ENCODE measurements at places on chromosomes 6 and 20.

DNA sequence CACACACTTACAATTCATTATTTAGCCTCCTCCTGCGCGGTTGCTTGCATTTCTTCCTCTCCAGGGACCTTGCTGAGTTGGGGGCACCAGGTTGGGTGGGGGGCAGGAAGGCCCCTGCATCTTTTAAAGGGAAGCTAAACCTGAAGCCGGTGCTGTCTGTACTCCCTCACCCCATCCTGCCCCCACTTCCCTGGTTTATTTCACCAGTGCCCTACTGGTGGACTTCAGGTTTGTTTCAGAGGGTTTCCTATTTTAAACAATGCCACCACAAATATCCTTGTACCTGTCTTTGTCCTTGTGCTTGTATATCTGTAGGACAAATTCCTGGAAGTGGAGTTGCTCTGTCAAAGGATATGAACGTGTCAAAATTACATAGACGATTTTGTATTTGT is 21.0 kb downstream of the PTK7 start:
- no peak for DNase-seq

- DNase-seq: peak; percentile 96
These were observed 114.3 kb downstream of the DST start for GRCh38 chr6:56528412-56528841.

GRCh38 chr6:7821426-7821825 is 89.2 kb downstream of the TXNDC5 start:
- DNase-seq: no peak

GRCh38 chr6:152380351-152380767 is 256.8 kb downstream of the SYNE1 start:
- peak; percentile 43 for DNase-seq

DNA sequence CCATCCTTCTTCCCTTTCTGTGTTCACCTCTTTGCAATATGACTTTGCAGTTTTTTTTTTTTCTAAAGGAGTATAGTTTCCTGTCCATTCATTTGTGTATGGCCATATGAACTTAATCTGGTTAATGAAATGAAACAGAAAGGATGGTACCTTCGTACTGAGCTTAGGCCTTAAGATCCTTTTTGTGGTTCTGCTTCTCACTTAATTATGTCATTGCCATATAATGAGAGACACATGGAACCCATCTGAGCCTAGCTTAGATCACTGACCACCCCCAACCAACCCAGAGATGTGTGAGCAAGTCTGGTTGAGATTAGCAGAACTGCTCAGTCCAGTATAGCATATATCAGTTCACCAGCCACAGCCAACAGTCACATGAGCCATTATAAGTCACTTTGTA is 1179.6 kb downstream of the HACE1 start:
- no peak for DNase-seq

DNA sequence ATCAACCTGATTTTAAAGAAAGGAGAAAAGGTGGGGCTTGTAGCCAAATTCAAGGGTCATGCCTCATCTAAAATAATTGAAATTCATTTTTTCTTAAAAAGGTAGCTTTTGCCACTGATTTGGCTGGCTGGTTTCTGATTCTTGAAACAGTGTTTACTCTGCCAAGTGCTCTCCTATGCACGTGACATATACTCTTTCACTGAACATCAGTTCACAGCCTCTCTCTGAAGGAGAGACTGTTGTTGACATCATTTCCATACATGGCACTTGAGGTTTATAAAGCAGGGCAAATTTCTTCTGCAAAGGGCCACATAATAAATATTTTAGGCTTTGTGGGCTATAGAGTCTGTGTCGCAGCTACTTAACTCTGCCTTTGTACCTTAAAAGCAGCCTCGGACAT is 40.4 kb upstream of the DOK5 start:
- no peak for DNase-seq

DNA sequence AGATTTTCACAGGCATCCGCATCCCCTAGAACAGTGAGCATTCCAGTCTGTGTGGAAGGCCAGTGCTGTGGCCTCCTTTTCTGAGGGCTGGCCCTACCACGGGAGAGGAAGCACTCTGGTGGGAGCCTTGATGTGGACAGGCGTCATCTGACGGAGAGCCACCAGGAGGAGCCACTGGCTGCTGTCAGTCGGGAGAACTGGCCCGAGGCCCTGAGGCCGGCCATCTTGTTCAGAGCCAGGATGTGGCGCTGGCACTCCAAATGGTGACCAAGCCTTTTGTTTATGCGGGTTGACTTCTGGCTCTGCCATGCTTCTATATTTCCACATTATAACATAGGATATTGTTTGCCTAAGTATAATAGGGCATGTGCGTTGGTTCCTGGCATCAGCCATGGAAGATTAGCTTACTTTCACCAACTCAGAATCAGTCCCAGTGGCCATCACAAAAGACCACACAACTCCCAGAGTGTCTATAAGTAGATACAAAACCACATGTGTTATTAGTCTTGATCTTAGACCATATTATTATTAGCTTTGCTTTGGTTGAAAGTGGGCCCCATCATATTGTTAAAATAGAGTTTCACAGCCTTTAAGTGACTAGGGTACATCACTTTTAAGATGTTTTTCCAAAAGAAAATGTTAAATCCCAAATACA is 273.9 kb upstream of the TAB2 start:
- no peak for DNase-seq

DNA sequence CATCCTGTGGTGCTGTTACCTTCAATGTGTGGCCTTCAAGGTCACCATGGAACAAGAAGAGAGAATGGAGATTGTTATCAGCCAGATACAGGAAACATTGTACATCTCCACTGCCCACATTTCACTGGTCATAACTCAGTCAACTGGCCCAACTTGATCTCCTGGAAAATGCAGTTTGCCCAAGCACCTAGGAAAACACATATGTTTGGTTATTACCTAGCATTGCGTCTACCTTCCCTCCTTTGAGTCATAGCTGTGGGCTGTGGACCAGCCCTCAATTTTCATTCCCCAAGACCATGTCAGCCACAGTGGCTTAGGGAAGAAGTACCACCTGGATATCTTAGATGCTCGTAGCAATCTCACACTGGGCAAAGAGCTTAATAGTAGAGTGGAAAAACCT is 513.4 kb downstream of the KIF16B start:
- DNase-seq: no peak

GRCh38 chr6:141988954-141989705 is 143.6 kb upstream of the GJE1 start:
- DNase-seq: peak; percentile 58

DNA sequence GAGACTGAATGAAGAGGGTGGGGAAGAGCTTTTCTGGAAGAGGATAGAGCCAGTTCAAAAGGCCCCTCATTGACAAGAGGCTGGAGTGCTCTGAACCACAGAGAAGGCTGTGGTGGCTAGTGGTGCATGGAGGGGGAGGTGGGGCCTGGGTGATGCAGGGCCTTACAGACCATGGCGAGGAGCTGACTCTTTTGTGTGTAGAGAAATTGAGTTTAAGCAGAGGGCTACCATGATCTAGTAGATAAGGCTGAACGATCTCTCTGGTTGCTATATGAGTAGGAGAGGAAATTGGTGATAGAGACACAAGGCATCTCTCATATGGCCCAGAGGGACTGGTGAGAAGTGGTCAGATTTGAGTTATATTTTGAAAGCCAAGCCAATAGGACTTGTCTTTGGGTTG is 137.6 kb downstream of the UST start:
- no peak for DNase-seq

GRCh38 chr6:112330071-112330878 is 16.9 kb upstream of the RFPL4B start:
- peak; percentile 56 for DNase-seq

DNA sequence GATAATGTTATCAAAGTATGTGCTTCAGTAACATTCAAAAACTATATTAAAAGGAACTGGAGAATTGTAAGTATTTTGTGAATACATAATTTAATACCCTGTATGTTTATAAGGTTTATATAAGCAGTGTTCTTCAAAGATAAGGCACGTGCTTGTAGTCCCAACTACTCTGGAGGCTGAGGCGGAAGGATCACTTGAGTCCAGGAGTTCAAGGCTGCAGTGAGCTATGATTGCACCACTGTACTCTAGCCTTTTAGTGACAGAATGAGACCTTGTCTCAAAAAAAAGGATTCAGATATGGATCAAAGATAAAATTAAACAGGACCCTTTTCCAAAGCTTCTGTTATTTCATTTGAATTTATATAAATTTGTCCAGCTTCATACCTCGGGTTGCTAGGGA is 17.2 kb downstream of the CSE1L start:
- DNase-seq: no peak

- DNase-seq: no peak
These were observed 21.3 kb downstream of the TRMT6 start for GRCh38 chr20:5928836-5929715.

DNA sequence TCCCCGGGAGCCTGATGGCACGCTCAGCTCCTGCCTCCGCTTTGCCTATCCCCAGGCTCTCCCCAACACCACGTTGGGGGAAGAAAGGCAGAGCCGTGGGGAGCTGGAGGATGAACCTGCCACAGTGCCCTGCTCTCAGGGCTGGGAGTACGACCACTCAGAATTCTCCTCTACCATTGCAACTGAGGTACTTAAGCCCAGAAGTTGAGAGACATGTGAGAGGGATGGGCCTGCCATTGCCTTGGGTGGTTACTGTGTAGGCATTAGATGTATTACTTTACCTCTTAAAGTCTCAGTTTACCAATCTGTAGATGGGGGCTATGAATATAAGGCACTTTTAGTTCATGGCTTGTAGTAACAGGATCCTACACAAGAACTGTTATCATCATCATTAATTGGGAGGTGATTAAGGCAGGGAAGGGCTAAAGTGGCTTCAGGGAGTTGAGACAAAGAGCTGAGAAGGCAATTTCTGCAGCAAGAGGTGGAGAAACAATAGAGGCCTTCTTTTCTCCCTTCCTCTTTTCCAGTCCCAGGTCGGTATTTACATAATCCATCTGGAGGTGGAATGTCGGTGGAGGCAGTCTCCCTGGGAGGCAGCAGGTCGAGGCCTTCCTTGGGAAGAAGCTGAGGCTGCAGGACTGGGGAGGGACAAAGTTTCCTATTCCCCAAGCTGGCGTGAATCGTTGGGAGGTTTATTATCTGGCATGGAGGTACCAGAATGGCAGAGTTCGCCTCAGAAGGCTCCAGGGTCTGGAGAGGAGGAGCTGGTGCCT is 691 bp downstream of the SLC22A7 start:
- no peak for DNase-seq

DNA sequence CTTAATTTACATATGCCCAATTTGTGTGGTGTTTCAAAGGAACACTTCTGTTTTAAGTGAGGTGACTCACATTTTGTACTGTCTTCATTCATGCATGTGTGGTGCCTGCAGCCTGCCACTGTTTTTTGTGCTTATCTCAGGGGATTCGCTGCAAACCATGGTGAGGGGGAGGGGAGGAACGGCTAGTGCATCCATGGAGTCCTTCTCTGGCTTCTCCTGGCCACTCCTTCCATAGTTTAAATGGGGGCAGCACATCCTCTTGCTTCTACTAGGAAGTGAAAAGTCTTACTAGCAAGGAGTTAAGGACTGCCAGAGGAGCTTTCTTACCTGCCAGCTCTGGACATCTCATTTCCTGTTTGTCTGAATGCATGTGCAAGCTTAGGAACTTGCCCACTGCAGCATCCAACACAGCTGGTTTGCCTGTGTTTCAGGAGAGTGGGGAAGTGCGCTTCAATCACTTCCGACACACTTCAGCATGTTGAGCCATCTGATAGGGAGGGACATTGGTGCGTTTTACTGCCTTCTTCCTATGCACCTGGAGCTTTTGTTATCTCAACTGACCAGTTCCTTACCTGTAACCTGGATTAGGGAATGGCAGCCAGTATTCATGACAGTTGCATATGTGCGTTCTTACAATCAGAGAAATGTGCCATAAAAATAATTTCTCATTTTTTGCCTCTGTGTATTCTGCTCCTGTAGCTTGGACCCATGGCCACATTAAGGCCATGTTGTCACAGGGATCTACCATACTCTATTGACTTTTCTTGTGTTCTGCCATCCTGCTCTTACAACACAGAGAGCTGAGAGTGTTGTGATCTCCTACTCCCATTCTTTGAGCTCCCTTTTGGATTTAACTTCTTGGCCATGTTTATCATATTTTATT is 211.3 kb downstream of the ARID1B start:
- DNase-seq: no peak

- no peak for DNase-seq
These were observed 1075.6 kb upstream of the GJE1 start for GRCh38 chr6:141056945-141057625.

GRCh38 chr6:25882051-25882496 is 8.0 kb upstream of the SLC17A3 start:
- no peak for DNase-seq

GRCh38 chr6:140857739-140858380 is 1274.9 kb upstream of the GJE1 start:
- DNase-seq: no peak

- no peak for DNase-seq
These were observed 22.7 kb upstream of the TMEM181 start for GRCh38 chr6:158536891-158537798.

DNA sequence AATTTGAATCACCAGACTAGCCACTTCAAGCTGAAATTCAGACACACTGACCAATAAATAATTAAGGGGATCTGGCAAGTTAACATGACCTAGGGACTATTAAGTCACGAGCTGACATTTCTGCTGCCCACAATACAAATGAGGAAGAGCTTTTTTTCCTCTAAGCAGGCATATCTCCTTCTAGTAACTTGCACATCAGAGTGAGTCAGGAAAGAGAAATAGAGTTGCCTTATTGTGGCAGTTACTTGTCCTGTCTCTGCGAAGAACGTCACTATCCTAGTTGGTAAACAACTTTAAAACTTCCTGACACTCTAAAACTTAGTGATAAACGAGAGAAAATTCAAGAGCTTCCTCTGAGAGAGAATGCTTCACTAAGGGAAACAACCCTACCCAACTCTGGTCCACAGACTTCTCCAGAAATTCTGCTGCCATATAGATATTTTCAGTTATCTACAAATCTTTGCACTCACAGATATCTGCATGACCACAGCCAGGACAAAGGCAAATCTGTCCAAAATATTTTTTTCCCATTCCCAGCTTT is 4.2 kb downstream of the PLA2G7 start:
- DNase-seq: no peak

DNA sequence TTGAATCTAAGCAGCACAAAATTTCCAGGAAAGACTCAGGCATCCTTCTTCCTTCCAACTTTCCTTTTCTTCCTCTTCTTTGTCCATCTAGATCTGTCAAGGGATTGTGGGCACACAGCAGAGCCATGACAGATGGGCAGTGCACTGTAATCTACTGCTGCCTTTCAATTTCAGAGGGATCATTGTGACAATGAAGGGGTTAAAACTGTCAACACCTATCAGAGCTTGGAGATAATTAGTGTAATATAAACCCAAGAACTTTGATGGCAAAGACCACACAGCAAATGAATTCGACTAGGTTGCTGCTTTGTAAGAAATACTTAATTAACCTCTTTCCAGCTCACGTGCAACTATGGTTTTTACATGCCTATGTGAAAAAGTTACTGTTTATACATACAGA is 55.0 kb downstream of the SAMD5 start:
- no peak for DNase-seq

DNA sequence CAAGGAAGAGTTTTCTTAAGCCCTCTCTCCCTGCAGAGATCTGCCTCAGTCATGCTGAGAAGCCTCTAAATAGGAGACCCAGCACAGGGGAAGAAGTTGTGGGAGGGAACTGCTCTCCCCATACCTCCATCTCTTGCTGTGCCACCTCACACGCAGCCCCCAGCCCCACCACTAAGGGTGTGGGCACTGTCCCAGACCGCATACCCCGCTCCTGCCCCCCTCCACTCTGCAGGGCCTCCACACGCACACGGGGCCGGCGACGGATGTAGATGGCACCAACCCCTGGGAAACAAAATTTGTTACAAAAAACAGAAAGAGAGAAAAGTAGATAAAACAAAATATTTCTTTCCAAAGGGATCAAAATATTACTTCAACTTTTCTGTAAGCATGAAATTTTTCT is 10.2 kb upstream of the CPNE1 start:
- no peak for DNase-seq
